ENCODE measurements at places on chromosomes 11 and 22.
A peak's percentile ranks its signal among the peaks of the same experiment; 100 is the strongest.

DNA sequence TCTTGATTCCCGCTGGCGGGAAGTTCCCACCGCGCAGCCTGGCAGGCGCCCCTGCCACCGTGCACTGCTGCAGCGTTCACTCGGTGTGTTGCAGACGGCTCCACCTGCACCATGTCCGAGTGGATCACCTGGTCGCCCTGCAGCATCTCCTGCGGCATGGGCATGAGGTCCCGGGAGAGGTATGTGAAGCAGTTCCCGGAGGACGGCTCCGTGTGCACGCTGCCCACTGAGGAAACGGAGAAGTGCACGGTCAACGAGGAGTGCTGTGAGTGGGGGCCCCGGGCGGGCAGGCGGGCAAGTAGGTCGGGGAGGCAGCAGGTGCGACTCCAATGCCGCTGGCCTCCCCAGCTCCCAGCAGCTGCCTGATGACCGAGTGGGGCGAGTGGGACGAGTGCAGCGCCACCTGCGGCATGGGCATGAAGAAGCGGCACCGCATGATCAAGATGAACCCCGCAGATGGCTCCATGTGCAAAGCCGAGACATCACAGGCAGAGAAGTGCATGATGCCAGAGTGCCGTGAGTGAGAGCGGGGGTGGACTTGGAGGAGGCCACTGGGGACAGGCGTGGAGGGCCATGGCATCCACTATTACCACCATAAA lies 99.7 kb downstream of the RRAS2 start:
- DNase-seq: no peak

- DNase-seq: no peak
These were observed 11.6 kb upstream of the DLAT start for GRCh38 chr11:112013497-112014164.

DNA sequence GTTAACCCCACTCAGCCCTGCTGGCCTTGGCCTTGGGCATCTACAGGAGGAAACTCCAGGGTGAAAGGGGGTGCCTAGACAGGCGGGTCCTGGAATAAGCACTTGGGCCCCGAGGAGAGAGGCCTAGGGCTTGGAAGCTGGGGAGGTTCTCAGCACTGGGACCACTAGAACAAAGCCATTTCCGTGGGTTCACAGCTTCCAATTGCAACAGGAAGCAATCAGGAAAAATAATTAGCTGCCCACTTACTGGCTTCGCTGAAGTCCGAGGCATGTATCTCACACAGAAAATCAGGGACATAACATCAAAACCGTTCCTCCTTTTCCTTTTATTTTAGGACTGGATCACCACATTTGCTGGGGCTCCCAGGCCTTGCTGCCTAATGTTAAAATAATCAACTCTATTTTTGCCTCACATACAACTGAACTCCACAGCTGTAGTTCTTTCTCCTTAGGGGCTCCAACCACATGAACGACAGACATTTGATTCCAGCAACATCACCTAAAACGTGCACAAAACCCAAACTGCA lies 161.1 kb upstream of the GRK3 start:
- DNase-seq: no peak

GRCh38 chr22:30947816-30948454 lies 20.6 kb downstream of the MORC2 start:
- no peak for DNase-seq

DNA sequence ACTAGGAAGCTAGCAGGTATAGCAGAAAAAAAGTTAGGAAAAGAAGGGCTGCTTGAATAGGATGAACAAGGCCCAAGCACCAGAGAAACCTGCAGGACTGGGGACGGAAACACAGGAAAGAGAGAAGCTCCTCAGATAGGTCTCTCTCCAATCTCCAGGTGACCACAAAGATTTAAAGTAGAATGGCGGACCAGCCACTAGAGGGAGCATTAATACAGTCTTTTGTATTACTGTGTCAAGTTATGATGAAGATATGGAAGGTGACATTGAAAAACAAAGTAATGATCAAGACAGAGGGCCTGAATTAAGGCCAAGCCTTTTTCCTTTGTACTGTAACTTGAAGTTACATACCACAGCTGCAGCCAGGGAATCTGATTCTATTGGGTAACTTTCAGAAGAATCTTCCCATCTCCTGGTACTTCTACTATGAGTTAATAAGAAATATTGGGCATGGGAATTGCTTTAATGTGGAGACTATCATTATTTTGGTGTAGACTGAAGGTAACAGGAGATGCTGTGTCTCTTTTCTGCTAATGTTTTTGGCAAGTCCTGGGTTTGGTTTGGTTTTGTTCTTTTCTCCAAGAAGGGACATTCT lies 33.8 kb downstream of the OR2AG2 start:
- peak; percentile 65 for DNase-seq

- no peak for DNase-seq
These were observed 127.1 kb downstream of the CTTN start for GRCh38 chr11:70525466-70525865.

- no peak for DNase-seq
These were observed 7.4 kb downstream of the CNTF start for GRCh38 chr11:58629857-58630256.

- no peak for DNase-seq
These were observed 45.0 kb downstream of the TEAD1 start for GRCh38 chr11:12719221-12719620.

DNA sequence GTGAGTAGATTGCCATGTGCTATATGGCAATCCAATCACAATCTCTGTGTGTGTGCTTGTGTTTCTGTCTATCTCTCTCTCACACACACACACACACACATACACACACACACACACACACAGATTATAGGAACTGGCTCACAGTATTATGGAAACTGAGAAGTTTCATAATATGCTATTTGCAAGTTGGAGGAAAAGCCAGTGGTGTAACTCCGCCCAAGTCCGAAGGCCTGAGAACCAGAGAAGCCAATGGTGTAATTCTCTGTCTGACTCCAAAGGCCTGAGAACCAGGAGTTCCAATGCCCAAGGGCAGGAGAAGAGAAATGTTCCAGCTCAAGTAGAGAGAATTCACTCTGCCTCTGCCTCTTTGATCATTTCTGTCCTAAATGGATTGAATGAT lies 37.2 kb downstream of the GLYATL2 start:
- no peak for DNase-seq

DNA sequence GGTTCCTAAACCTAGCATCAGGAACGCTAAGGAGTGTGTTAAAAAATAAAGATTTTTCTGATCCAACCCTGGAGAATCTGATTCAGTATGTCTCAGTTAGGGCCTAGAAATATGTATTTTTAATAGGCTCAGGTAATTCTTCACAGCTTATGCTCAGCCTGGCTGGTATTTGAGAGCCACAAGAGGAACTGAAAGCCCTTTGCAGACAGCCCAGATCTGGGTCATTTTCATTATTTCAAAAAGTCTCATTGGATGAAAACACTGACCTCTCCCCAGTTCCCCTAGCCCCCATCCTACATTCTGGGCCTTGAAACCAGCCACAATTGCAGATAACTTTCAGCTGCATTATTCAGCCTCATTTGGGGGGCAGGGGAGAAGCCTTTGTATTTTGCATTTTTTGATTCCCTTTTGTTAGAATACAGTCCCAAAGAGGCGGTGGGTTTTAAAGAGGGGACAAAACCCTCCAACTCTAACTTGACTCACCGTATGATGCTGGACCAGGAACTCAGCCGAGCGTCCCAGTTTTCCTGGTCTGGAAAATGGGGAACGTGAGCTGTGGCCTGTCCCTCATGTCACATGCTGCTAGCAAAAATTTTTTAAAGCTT lies 66.0 kb upstream of the LARGE1 start:
- DNase-seq: no peak

DNA sequence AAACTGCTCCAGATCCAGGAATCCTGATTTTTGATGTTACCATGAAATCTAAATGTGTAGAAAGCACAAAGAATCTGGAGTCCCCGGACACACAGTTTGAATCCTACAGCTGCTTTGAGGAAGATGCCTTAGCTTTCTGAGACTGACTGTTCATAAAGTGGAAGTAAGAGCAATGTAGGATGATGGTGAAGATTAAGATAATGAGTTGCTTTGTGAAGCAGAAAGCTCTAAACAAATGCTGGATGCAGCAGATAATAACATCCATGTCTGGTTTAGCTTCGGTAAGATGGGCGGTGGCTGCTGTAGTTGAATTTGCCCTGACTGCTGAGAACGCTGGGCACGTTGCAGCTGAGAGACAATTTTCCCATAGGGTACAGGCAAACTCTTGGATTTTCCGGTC lies 20.1 kb downstream of the OVOL1 start:
- no peak for DNase-seq

All from stimulated activated naive CD8-positive, alpha-beta T cell treated with anti-CD3 and anti-CD28 coated beads, Interleukin-15, Interleukin-2, amounts not matched to agents 100 U/mL and 50 U/mL, for 24 hours (primary cell).